ENCODE measurements at places on chromosomes 6 and 20. TPM values are rescaled to one million over a fixed set of nuclear protein-coding genes. Genes with fewer than 3 reads are reported as not detected.

DNA sequence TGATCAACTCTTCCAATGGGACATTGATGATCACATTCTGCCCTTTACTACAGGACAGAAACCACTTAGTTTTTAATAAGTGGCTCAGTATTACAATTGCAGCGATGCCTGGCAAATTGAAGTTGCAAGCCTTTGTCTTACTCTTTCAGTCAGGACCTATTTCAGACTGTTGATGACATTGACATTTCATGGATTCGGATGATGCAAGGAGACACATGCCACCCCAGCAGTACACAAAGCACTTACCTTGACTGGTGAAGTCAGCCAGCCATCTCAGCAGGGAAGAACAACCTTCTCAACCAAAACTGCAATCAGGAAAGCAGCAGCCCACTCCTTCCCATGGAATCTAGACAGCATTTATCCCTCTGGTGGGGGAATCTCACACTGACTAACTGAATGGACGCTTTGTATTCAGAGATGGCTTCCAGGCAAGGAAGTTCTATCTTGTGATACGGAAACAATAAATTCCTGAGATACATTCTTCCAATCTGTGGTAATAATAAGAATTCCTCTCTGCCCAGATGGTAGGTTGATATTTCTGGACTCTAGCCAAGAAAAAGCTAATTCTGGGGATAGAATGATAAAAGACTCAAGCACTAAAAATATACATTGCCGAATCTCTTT is 24.8 kb downstream of the NFYA start:
- peak; percentile 65 for DNase-seq
- no peaks in the 10 kb centered on the region for H3K27me3 ChIP-seq
- H3K36me3 ChIP-seq = peaks cover 50% of the 10 kb centered on the region

- no peak overlapping the region for H3K27ac ChIP-seq
- H3K4me3 ChIP-seq = no peak overlapping the region
- H3K36me3 ChIP-seq = peaks cover 13% of the 10 kb centered on the region
- no peaks in the 10 kb centered on the region for H3K27me3 ChIP-seq
These were observed 51.9 kb upstream of the MRPS10 start for GRCh38 chr6:42269553-42269952.

DNA sequence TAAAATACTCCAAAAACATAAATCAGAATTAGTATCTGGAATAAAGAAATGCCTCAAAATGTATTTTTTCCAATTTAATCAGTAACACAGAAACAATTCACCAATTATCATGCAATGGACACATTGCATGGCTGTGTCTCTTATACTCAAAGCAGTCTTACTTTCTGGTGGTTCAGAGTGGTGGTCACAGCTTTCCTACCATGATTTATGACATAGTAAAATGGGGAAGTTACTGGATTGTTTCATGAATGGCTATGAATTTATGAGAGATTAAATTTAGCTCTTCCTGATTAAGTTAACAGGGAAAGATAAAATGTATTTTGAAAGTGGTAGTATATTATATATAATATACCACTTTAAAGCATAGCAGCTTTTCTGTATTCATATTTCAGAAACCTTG is 331.5 kb upstream of the MAP3K7 start:
- H3K27me3 ChIP-seq = no peaks in the 10 kb centered on the region
- H3K36me3 ChIP-seq = no peaks in the 10 kb centered on the region
- DNase-seq = no peak
- no peak overlapping the region for H3K27ac ChIP-seq
- no peaks in the 10 kb centered on the region for H3K4me1 ChIP-seq
- no peak overlapping the region for H3K4me3 ChIP-seq

DSP gene
- 65.1 TPM for total RNA-seq
